SJSA1 (cell line): ENCODE measurements at places on chromosomes 3 and 15. TPM values are rescaled to one million over a fixed set of nuclear protein-coding genes. Genes with fewer than 3 reads are reported as not detected.

DNA sequence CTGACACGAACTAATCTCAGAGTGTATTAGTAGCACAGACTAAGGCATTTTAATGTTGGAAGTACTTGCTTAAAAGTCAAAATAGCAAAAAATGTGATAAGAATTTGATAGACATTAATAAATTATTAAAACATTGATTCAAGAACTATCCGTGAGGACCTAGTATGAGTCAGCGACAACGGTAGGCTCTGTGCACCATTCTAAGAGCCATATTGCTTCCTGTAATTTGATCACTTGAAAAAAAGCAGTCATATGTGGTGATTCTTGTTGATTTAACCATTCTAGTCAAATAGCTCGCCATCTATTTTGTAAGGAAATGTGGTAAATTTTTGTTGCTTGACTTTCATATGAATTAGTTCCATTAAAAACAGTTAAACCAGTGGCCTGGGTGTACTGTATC is 534.9 kb upstream of the ARRDC4 start:
- no peak for DNase-seq

- no peak for DNase-seq
These were observed 820 bp upstream of the HMCES start for GRCh38 chr3:129277829-129278271.

DNA sequence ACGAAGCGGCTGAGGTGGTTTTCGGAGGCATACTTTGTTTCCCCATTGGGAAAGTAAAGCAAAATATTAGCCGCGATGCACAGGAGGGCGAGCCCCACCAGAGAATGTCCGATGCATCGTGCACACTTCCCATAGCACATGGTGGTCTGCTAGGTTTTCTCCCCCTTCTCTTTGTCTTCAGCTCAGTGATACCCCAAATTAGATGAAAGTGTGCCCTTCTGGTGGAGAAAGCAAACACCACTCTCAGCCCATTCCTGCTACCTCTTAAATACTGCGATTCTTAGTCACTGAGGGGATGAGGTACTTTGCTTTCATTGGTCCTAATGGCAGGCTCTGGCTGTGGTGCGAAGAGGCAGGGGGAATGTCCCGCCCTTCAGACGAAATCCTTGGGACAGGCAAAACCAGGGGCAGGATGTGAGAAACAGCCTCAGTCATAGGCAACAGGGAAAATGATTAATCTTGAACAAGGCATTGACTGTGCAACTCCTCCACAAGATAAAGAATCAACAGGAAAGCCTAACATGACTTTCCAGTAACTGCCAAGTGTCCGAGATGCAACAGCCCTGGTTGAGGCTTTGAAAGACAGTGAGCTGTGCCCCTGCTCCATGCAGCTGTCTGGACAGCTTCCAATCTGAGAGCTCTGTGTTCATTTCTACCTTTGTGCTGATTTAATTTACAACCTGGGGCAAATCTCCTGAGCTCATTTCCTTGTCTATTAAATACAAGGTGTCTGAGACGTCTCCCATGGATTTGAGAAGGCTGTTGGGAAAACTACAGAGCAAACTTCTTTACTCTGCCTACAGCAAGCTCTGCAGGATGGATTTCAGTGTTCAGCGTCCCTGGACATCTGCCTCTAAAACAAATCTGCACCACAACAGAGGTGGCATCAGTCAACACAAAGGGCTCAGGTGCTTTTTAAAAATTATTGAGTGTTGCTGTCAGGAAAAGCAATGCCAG is at the start of gene TM4SF1:
TSS of gene TM4SF1 (minus strand) at position 242 of the 957 bp plus-strand sequence. CDS start at position 140, 102 bp downstream.
- DNase-seq: peak; percentile 88

DNA sequence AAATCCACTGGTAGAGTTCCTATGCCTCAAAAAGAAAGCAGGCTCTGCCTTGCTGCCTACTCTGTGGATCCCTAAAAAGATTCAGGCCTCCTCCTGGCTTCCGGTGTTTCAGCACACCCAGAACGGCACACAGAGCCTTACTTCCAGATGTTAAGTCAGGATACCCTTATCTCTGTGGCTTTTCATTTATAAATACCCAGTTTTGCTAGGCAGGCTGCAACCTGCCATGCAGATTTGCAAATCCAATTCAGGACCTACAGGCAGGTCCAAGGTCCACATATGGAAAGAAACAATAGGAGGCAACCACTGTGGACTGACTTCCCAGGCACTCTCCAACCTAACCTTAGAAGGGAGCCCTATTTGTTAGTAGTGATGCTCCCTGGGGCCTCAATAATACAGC is 30.7 kb downstream of the EFL1 start:
- no peak for DNase-seq

DNA sequence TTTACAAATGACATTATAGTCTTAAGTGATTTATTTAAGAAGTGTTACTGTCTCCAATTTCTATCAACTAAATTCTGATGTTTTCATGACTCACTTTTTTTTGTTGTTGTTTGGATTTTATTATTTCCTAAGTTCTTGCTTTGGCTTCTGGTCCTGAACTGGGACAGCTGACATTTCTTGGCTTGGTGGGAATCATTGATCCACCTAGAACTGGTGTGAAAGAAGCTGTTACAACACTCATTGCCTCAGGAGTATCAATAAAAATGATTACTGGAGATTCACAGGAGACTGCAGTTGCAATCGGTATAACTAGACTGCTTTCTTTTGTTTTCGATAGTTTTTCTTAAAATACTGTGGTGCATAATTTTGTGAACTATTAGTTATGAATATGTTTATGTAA is 47.5 kb downstream of the ASTE1 start:
- no peak for DNase-seq

DNA sequence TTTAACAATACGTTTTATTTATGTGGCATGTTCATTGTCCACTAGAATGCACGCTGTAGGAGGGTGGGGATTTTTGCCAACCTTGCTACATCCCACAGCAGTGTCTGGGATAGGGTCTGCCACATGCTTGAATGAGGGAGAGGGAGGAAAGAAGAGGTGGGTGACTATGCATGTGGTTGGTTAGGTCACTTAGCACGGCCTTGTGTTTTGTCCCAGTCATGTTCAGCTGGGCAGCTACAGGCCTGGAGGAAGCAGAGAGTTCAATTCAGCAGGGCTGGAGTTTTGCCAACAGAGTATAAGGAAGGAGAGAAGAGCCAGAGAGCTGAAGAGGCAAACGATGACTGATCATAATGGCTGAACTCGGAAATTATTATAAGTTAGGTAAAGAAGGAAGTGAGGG is 268.4 kb upstream of the NSMCE3 start:
- no peak for DNase-seq

DNA sequence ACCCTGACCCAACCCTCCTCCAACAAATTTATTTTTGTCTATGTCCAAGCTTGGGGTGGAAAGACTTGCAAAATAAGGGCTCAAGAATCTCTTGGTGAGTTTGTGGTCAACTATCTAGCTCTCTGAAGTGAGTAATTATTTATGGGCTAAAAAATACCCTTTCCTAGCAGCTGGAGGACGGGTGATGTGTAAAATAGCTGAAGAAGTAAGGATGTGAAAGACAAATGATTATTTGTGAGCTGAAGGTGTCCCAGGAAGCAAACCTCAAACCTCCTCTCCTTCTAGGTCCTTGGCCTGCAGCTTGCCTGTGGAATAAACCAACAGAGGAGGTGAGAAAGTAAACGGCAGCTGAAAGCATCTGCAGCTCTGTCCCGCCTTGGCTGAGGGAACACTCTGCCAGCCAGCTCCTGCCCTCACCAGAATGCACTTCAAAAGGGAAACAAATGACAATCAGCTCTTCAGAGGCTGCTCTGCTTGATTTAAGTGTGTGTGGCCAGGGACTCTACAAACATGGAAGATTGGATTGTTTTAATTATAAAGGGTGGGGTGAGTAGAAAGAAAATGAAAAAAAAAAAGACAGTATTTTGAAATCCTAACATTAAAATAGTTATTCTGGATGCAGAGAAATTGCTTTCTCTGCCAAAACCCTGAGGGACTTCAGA is 60.3 kb downstream of the TM4SF4 start:
- DNase-seq: peak; percentile 63

DNA sequence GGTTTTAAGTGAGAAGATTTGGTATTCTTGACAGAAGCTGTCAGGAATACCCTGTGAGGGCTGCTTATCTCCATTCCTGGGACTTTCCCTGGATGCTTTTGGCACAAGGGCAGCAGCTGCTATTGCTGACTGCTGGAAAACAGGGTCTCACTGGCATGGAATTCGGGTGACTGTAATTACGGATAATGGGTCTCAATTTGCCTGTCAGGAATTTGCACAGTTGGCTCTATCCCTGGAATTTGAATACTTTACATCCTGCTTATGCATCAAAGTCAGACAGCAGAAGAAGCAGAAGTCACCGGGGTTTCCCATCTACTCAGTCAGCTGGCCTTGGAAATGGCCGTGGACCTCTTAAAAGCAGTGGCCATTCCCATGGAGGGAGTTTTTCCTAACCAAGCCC is 25.9 kb upstream of the AKAP13 start:
- DNase-seq: peak; percentile 62

MUSTN1 gene
- total RNA-seq: not detected in 2 replicates

GPR176 gene
- total RNA-seq: 69.5 and 117 TPM in 2 replicates

GRCh38 chr3:111621535-111621934 is 26.4 kb upstream of the ZBED2 start:
- no peak for DNase-seq

HMG20A gene
- total RNA-seq: 25.9 and 30.1 TPM in 2 replicates

PLSCR2 gene
- not detected in 2 replicates for total RNA-seq

GRCh38 chr3:13079051-13079450 is 5.8 kb upstream of the IQSEC1 start:
- DNase-seq: no peak

- DNase-seq: no peak
These were observed 101.3 kb downstream of the TMCO5A start for GRCh38 chr15:38035701-38036100.

ZPLD1 gene
- not detected in 2 replicates for total RNA-seq

DNA sequence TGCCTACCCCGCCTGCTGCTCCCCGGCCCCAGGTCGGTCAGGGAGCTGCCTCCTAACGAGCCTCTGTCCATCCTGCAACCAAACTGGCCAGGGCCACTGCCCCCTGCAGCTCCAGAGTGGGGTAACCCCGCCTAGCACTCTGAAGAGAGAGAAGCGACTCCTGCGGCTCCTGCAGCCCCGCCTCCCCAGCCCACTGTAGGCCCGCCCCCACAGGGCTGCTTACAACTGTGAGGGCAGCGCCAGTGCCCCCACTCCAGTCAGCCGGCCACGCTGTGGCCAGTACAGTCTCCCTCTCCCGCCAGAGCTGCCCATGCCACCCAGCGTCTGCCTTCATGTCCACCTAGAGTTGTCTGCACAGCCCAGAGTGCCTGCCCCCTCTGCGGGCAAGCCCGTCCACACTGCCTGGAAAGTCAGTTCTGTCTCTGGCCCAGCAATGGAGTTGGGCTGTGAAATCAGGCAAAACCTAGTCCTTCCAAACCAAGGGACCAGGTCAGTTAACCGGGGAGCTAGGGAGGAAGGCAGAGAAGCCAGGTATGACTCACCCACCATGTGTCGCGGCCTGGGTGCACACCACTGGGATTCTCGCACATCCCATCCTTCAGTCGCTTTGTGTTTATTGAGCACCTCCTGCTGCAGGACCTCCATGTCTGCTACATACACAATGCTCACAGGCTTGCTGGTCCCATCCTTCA is 2.4 kb downstream of the UCN2 start:
- peak; percentile 89 for DNase-seq

ADAMTS17 gene
- 0.32 and 0.50 TPM in 2 replicates for total RNA-seq

MEIS2 gene
- total RNA-seq: 3.0 and 4.2 TPM in 2 replicates

MYLK gene
- 147 and 213 TPM in 2 replicates for total RNA-seq

GRCh38 chr15:23057707-23058106 is 18.3 kb upstream of the TUBGCP5 start:
- DNase-seq: no peak

GRCh38 chr15:56454836-56455235 is 10.1 kb downstream of the MNS1 start:
- DNase-seq: no peak

GRCh38 chr15:49372366-49372765 is 50.7 kb upstream of the FGF7 start:
- no peak for DNase-seq

GRCh38 chr3:123816673-123817207 is 67.4 kb downstream of the MYLK start:
- peak; percentile 83 for DNase-seq

GPR62 gene
- not detected in 2 replicates for total RNA-seq

GRCh38 chr15:63243776-63244175 is 33.6 kb upstream of the APH1B start:
- DNase-seq: no peak

DNA sequence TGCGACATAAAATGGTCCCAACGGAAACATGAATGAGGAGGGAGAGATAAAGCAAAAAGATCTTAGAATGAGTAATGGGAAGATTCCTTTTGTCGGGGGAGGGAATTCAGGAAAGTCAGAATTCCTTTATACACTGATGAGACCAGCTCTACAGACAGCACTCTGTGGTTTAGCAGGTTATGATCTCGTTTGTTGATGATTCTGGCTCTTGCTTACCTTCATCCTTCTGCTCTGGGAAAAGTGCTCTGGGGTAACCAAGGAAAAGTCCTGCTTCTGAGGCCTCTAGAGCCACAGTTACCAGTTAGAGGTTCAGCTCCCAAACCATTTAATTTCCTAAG is 150.7 kb upstream of the NR2E3 start:
- DNase-seq: peak; percentile 18

- DNase-seq: no peak
These were observed 1.8 kb downstream of the BCHE start for GRCh38 chr3:165835431-165835830.
